ENCODE measurements at places on chromosomes 1 and 21.

DNA sequence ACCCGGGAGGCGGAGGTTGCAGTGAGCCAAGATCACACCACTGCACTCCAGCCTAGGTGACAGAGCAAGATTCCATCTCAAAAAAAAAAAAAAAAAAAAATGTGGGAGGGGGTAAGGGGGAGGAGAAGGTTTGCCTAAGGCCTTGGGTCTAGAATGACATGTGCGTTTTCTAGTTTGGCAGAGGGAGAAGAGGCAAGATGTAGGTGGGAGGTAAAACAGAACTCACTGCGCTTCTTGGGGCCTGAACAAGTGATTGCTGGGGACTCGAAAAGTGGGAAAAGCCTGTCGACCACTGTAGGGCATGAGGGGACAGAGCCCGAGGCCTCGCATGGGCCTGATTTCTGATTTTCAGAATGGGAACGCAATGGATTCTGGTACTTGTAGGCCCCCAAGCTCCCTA lies 19.9 kb downstream of the RUNX3 start:
- no peak for DNase-seq

DNA sequence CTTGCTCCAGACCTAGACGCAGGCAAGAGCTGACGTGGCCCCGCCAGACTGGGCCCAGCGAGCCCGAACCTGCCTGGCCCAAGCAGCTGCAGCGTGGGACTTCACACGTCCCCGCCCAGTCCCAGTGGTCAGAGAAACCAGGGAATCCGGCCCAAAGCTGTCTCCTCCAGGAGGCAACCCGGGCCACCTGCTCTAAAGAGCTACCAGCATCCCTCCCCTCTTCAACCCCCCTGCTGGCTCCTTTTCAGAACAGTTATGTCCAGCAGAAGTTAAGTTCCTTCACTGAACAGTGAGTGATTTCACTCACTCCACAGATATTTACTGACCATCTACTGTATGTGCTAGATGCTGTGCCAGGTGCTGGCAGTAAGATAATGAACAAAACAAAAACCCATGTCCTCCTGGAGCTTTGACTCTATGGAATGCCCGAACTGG lies 2.1 kb upstream of the EFNA1 start:
- no peak for DNase-seq

- DNase-seq, result no peak
Observed at GRCh38 chr21:35697321-35697808, 363.0 kb downstream of the SETD4 start.

DNA sequence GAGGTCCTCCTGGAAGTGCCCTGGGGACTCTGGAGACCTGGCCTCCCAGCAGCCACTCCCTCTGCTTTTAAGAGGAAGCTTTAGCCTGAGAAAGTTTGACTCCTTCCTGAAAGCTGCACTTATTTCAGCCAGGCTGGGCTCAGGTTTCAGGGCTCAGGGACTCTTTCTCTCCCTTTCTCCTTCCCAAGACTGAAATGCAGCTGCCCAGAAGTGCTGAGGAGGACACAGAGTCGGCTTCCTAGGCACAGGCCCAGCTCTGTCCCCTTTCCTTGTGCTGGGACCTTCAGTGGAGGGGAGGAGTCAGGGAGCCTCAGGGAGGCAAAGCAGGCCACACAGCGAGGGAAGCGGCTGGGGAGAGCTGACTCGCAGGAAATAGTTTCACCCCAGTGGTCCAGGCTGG lies 137.3 kb downstream of the NAV1 start:
- no peak for DNase-seq

DNA sequence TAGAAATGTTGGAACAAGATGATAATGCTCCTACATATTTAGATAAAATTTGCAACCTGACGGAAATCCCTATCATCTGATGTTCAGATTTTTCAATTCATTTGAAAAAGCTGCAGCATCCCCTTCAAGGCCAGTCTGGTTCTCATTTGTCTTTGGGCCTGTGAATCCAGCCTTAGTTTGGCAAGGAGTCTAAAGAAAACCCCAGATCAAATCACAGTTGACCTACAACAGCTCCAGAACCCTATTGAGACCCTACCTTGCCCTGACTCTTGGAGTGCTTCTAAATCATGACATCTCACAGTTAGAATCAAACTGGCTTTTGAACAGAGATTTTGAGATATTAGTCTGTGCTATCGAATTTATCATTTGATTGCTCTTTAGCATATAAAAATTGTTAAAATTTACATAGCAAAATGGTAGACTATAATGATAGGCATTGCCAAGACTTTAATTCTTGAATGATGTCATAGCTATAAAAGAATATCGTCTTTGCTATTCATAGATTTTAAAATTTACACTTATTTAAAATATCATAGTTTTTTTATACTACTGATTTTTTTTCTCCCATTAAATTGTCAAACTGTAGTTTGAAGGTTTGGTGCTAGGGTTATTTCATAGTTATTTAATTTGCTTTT lies 2.2 kb downstream of the PPP2R5A start:
- no peak for DNase-seq

GRCh38 chr1:45815667-45816458 lies 12.5 kb downstream of the MAST2 start:
- DNase-seq, result no peak

- DNase-seq, result no peak
Observed at GRCh38 chr1:26023826-26024225, 2.3 kb downstream of the EXTL1 start.

- DNase-seq, result no peak
Observed at GRCh38 chr1:207288315-207288714, 33.2 kb upstream of the CD55 start.

DNA sequence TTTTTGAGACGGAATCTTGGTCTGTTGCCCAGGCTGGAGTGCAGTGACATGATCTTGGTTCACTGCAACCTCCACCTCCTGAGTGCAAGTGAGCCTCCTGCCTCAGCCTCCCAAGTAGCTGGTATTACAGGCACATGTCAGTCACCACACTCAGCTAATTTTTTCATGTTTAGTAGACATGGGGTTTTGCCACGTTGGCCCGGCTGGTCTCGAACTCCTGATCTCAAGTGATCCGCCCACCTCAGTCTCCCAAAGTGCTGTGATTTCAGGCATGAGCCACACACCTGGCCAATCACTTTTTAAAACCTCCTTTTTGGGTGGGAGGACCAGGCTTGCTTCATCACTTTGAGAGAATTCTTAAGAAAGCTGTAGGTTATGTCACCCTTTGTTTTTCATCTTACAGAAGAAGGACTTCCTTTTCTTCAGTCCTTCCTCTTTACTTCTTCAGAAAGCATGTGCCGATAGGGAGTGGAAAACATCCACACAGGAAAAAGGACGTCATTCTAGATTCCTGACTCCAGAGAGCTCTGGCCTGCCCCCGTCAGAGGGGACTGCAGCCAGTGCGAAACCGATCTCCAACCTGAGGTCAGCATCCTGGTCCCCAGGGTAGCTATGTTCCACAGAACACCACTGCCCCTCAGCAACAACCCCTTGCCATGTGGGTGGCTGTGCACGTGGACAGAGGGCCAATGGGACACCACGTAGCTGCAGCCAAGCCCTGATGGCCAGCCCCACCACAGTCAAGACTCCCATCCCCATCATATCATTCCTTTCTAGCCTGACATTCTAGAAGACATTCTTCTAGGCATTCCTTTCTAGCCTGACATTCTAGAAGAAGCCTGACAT lies 21.9 kb downstream of the NCF2 start:
- no peak for DNase-seq

DNA sequence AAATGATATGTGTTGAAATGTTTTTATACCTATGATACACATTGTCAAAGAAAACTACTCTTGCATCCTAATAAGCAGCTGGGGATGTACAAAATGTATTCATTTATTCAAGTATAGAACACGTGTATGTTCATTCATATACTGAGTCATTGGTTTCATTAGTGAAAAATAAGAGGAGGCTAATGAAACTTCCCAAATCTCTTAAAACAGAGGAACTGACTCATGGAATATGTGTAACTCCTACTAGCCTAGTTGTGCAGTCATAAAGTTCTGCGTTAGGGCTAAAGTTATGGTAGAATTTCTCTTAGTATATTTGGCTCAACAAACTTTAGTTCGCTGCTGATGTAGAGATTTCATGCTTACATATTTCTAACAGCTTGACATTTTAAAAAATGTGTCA lies 441.6 kb downstream of the NCAM2 start:
- no peak for DNase-seq

DNA sequence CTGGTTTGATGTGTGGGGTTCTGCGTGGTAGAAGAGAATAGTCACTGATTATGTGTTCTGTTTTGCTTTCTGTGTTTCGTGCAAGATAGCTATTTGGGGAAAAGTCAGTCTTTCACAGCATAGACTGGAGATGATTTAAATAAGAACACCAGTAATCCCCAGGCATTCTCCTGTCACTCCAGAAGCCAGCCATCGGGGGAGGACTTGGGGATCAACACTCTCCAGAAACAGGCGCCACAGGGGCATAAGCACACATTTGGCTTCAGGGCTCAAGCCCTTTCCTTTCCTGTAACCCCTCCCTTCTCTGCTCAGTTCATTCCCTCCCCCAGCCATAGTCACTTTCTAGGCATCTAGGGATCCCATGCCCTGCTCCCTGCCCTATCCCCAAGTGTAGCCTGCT lies 97.3 kb upstream of the BEND5 start:
- DNase-seq, result no peak

DNA sequence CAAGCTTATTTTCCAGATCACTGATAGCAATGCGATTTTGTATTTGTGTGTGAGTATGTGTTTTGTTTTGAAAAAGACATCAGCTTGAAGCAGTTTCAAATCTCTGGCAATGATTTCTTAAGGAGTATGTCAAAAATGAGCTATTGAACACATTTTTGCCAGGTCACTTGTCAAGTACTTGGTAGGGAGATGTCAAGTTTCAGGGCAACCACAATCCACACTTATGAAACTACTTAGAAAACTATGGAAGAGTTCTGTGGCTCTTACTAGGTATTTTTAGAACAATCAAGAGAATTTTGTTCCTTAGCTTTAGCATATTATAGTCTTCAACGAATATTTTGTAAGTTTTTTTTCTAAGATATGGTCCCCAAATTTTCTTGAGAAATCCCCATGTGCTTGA lies 318.8 kb upstream of the ZRANB2 start:
- no peak for DNase-seq

Data from activated CD8-positive, alpha-beta memory T cell treated with anti-CD3 and anti-CD28 coated beads for 4 hours (primary cell).